ENCODE measurements at places on chromosomes 4 and X.

- peak; percentile 67 for DNase-seq
These were observed 62.6 kb upstream of the KLF3 start for GRCh38 chr4:38601244-38601915.

DNA sequence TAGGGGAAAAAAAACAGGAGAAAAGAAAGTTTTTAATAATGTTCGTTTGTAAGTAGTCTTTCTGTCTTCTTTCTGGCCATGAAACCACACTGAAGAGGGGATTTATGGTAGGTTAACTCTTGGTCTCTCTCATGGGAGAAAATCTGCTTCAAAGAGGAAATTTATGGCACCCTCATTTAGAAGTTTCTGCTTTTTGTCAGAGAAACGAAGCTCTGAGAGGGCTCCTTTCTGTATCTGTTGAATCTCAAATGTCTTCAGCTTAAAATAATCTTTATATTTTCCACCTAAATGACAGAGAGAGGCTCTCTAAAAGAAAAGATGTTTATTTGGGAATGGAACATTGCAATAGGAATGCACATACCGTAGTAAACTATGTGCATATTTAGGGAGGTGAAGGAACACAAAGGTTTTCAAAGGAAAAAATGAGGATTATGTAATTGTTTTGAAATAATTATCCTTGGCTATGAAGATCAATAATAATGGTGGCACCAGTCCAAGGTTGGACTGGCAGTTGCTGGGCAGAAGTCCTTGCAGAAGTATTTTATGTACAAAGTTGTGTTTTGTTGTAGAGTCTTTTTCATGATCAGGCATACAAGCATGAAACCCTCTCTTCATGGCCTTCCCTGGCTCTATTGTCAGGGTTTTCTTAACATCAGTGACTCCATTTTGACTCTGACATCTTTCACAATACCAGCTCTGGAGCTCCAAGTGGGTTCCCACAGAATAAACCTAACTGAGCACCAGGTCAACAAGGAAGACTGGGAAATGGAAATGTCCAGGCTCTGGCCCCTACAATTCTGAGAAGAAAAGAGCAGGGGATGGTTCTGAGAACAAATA lies 53.0 kb upstream of the HPSE start:
- DNase-seq, result no peak

DNA sequence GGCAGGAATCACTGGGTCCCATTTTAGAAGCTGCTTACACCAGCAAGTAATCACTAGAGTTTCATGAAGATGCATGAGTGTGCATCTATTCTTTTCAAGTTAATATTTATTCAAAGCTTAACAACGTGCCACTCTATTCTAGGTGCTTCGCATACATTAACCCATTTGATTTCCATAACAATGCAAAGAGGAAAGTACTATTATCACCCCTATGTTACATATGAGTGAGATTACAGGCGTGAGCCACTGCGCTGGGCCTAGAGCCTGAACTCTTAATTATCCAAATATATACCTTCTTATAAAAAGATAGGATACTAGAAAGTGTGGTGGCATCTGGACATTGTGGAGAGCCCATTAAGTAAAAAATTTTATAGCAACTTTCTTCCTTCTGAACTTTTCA lies 65.4 kb downstream of the CXCL13 start:
- DNase-seq, result no peak

- DNase-seq, result no peak
These were observed 158.5 kb upstream of the HCCS start for GRCh38 chrX:10952619-10953018.

DNA sequence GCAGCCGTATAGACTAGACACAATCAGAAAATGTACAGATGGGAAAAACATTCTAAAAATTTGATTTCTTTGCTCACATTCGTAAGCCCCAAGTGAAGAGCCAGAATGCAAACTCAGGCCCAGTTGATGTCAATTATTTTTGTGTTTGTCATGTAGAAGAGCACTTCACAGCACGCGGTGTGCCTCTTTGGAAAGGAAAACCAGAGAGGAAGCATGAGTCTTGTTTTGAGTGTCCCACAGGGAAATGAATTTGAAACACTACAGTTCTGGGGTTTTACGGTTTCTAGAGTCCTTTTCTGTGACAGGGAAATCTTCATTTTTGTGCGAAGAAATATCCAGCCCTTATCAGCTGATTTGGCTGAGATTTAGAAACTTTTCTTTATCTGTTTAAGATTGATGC lies 554.6 kb upstream of the BOD1L1 start:
- no peak for DNase-seq

DNA sequence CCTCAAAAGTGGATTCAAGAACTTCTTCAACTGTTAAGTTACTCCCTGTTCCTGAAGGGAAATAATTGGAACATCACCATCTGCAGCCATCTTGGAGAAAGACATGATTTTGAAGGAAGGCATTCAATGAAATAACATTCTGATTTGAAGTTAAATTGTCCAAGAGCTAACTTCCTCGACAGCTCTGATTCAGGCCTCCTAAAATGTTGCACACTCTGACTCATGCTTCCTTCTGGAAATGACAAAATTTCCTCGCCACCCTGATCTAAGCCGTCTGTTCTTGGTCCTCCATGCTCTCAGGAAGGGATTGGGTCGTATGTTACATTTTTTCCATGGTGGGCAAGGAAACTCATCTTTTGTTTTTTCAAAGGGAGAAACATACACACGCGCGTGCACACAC lies 496.9 kb upstream of the DIPK2B start:
- peak; percentile 9 for DNase-seq

DNA sequence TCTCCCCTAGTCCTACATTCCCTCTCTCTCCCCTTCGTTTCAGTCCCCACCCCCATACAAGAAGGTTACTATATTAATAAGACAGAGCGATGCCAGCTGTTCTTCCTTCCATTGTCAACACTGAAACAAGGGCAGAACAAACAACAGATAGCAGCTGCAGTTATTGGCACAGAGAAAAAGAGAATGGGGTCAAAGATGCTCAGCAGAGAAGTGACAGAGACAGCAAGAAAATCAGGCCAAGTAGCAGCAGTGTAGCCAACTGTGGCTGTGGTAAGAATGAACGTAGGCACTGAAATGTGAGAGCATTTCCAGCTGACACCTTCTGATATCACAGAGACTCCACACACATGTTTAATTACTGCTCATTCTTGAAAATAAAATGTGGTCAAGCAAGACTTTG lies 641.8 kb downstream of the FSTL5 start:
- DNase-seq, result no peak

Data from NB4 (cell line).